ENCODE measurements at places on chromosomes 11 and 22.

GRCh38 chr11:76388408-76388807 lies 7.3 kb downstream of the GVQW3 start:
- no peak for DNase-seq

- peak; percentile 33 for DNase-seq
Measured at GRCh38 chr22:20957683-20958431, 9.2 kb upstream of the AIFM3 start.

- DNase-seq, result no peak
Measured at GRCh38 chr22:22721681-22722354, 77.4 kb downstream of the GGTLC2 start.

DNA sequence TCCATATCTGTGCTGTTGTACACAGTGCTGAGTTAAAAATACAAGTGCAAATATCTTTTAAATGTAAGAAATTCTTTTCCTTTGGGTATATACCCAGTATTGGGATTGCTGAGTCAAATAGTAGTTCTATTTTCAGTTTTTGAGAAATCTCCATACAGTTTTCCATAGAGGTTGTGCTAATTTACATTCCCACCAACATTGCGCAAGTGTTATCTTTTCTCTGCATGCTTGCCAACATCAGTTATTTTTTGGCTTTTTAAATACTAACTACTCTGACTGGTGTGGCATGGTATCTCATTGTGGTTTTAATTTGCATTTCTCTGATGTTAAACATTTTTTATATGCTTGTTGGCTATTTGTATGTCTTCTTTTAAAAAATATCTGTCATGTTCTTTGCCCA lies 6.5 kb downstream of the OR52E8 start:
- no peak for DNase-seq

DNA sequence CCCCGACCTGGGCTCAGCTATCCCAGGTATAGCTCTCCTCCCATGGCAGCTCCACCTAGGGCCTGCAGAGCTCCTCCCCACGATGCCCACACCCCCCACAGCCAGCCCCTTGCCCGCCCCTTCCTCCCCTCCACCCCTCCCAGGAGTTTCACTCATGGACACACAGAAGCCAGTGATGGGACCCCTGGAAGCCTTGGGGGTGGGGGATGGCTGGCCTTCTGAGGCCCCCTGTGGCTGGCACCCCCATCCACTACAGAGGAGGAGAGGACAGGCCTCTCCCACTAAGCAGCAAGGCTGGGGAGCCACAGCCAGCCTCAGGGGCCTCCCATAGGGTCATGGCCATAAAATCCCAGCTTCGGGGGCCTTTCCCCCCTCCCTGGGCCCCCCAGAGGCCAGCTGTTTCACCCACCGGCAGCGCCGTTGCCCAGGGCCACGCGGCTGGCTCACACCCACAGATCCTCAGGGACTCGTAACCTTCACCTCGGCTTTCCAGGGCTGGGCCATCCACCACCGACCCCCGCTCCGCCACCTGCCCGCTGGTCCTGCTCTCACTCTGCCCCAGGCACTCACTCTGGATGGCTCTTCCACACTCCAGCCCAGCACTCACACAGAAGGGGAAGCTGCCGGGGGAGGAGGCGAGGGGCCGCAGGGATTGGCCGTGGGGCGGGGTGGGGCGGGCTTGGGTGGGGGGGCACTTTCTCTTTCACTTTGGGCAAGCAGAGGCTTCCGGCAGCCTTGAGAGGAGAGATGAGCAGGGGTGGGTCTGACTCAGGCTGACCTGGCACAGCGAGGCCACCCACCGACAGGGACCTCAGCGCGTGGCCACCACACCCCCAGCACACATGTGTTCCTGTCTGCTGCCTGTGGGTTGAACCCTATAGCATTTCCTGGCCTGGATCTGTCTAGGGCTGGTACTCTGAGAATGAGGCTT lies 2.2 kb downstream of the SLC25A22 start:
- DNase-seq, result peak; percentile 68

- DNase-seq, result no peak
Measured at GRCh38 chr11:122864386-122865115, 18.0 kb upstream of the JHY start.

GRCh38 chr11:84924154-84924692 lies 702.9 kb downstream of the DLG2 start:
- no peak for DNase-seq

- DNase-seq, result no peak
Measured at GRCh38 chr11:102983486-102983885, 28.0 kb upstream of the MMP13 start.

GRCh38 chr11:2293984-2294925 lies 7.5 kb downstream of the C11orf21 start:
- DNase-seq, result no peak

DNA sequence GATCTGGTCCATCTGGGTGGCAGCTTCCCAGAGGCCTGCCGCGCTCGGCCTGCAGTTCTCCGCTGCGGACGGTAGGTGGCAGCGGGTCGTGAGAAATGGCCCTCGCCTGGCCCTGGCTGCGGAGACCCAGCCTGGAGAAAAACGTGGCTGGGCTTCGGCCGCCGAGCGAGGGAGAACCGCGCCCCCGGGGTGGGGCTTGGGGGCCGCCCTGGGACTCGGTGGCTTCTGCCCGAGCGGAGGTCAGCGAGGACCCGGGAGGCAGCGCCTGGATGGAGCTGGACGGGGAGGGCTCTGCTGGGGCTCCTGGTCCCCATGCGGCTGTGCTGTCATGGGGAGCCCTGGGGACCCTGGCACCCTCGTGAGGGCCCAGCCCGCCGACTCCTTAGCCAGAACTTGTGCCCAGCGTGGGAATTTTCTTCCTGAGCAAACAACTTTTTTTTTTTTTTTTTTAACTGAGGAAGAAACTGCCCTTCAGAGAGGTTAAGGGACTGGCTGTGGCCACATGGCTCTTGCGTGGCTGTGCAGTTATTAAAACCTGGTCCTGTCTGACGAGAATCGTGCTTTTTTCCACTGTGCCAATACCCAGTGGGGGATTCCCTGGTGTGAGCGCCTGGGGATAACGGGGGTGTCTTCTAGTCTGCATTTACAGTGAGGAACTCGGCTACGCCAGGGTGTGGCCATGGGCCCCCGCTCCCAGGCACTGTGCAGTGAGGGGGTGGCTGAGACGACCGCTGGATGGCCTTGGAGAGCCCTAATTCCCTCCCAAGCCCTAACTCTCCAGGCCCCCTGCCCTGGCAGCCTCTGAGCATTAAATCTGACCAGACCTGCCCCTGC lies 535.6 kb downstream of the INSC start:
- peak; percentile 76 for DNase-seq

DNA sequence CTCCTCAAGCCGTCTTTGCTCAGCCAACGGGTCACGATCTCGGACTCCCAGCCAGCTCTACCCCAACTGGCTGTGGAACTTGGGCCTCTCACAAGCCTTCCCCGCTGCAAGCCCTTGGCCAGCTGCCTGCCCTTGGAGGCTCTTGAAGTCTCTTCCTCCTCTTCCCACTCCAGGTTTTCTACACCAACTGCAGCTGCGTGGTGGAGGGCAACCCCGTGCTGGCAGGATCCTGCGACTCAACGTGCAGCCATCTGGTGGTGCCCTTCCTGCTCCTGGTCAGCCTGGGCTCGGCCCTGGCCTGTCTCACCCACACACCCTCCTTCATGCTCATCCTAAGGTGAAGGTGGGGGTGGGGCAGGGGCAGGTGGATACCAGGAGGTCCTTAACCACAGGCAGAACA lies 40.5 kb upstream of the TPBGL start:
- no peak for DNase-seq

DNA sequence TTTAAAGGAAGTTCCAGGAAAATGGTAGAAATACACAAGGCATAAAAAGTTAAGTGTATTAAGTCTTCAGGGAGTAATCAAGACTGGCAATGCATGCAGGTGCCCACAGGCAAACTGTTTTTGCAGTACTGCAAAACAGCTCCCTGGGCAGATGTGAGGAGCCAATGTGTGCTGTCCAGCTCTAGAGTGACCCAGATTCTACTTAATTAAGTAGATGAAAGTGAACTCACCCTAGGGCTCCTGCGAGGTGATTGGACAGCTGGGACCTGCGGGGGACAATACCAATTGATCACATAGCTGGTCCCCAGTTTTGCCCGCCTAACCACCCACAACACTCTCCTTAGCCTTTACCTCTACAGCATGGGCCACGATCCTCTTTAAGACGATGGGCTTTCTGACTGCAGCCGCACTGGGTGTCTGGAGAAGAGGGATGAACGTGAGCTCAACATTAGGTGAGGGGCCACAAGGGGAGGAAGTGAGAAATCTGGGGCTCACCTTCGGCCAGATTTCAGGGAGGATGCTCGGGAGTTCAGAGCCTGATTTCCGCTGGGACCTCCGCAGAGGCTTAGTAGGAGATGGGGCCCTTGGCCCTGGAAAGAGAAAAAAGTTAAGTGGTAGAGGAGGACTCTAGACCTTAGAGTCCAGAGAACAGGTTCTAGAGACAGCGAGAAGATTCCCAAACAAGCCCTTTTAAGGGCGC lies 556 bp downstream of the CDCA5 start:
- no peak for DNase-seq

DNA sequence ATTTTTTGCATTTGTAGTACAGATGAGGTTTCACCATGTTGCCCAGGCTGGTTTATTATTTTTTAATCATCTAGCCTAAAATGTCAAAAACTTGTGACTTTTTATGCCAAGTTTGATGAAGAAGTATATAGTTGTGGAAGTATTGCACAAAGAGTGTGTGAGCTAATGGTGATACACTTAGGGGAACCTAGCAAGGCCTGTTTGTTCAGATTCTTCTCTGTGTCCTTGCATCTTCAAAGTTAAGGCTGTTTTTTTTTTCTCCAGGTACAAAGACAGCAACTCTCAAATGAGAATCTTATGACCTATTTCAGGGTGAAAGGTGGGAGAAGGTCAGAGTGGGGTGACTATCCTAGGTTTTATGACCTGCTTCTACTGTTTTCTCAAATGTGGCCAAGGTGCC lies 7.3 kb downstream of the SLCO2B1 start:
- no peak for DNase-seq

DNA sequence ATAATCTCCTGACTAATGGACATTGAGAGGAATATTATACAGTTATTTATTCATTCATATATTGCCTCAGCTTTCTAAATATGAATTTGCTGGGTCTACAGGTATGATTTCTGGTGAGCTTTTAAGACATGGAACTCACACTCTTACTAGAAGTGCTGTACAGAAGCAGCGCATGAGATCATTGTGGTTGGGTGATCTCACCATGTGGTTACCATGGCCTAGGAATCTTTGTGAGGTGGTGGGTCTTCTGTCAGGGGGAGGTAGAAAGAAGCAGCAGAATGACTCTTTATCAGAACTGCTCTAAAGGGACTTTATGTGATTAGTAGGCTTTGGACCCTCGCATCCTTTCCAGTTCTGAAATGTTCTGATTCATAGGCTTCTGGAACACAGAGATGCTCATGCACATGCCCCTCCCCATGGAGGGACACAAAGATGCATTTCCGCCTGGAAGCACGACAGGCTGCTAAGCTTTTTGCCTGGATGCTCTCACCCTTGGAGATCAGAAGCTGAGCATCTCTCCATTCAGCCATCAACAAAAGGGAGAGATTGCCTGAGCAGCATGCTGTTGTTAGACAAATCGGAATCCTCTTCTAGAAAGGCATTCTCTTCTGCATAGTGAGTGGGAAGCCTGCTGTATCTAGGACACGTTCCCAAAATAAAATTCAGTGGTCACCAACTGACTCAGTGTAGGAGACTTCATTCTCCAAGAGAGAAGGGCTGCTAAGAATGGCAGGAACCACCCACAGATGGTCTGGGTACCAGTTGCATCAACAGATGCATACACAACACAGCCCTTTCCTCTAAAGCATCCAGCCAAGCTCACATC lies 51.3 kb downstream of the KIRREL3 start:
- no peak for DNase-seq

Data from SW 1271 (cell line).